ENCODE measurements at places on chromosomes 5 and 9.

GRCh38 chr5:53013857-53014256, 24.7 kb downstream of the ITGA2 start:
- DNase-seq: no peak

DNA sequence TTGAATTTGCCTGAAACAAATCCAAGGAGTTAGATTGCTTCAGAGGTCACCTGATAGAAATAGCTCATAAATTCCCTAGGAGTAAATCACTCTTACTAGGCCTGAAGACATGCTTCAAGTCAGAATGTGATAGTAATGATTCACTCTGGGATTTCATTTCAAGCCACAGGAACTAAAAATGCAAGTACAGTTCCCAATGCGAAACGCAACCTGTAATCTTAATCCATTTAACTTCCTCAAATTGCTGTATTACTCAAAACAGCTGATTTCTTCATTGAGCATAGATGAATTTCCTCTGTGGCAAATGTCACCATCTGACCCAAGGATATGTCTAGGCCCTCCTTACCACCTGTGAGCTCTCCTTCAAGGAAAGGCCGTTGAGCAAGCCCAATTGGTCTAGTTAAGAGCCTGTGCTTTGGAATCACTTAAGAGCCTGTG, 32.1 kb upstream of the IL6ST start:
- DNase-seq: no peak

- no peak for DNase-seq
Observed at GRCh38 chr5:129554134-129554904, 94.2 kb downstream of the ADAMTS19 start.

DNA sequence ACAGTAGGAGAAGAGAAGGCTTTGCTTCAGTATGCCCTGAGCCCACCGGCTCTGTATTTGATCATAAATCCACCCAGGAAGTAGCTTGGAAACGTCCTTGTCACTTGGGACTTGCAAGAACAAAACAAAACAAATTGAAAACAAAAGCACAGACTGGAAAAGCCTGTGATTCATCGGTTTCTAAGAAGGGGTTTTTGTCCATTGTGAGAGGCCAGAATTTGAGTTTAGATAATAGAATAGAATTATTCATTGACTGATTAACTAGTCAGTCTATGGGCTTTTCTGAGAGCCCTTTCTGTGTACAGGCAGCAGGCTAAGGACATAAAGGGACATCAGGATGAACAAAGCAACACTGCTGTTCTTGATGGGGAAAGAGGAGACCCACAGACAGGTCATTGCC, 424.8 kb downstream of the IRX1 start:
- DNase-seq: no peak

- DNase-seq: no peak
Observed at GRCh38 chr5:1349246-1349645, 4.3 kb upstream of the CLPTM1L start.

DNA sequence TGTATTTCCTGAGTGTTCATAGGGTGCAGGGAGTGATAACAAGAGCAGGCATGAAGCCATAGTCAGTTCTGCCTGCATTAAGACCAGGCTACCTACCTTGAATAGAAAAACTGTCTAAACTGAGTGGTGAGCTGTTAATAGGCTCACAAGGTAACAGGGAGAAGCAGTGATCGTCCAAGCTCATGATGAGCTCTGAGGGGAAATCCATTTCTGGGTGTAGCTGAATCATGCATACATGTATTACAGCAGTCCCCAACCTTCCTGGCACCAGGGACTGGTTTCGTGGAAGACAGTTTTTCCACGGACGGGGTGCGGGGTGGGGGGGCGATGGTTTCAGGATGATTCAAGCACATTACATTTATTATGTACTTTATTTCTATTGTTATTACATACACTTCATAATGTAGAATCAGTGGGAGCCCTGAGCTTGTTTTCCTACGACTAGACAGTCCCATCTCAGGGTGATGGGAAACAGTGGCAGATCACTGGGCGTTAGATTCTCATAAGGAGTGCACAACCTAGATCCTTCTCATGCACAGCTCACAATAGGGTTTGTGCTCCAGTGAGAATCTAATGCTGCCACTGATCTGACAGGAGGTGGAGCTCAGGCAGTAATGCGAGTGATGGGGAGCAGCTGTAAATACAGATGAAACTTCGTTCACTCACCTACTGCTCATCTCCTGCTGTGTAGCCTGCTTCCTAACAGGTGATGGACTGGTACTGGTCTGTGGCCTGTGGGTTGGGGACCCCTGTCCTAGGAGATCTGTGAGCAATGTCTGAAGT, 100.0 kb upstream of the IL6ST start:
- DNase-seq: no peak

Data from DMS 273 treated with DMSO at 0.1 percent for 48 hours (cell line).